Osteocyte (in vitro differentiated cells): ENCODE measurements at places on chromosomes 2 and 18. TPM values are rescaled to one million over a fixed set of nuclear protein-coding genes. Genes with fewer than 3 reads are reported as not detected.

The MAPRE3 gene
- total RNA-seq = 9.4 and 9.5 TPM in 2 replicates

- H3K4me1 ChIP-seq = no peaks in the 10 kb centered on the region
- H3K27me3 ChIP-seq = no peaks in the 10 kb centered on the region
- no peaks in the 10 kb centered on the region for H3K36me3 ChIP-seq
- no peak overlapping the region for H3K27ac ChIP-seq
- no peak for DNase-seq
Observed at GRCh38 chr18:47720741-47721140, 209.7 kb downstream of the SMAD2 start.

The PLCD4 gene
- total RNA-seq = 16.7 and 24.7 TPM in 2 replicates

GRCh38 chr2:234249873-234250272 is 199.4 kb downstream of the SPP2 start:
- no peaks in the 10 kb centered on the region for H3K36me3 ChIP-seq
- peak overlapping the region; percentile 56 for H3K27ac ChIP-seq
- H3K4me3 ChIP-seq = no peak overlapping the region
- no peaks in the 10 kb centered on the region for H3K27me3 ChIP-seq
- peaks cover 57% of the 10 kb centered on the region for H3K4me1 ChIP-seq
- DNase-seq = no peak

- H3K4me1 ChIP-seq = no peaks in the 10 kb centered on the region
- DNase-seq = no peak
- no peaks in the 10 kb centered on the region for H3K27me3 ChIP-seq
- no peak overlapping the region for H3K4me3 ChIP-seq
Observed at GRCh38 chr2:157769856-157770255, 106.3 kb downstream of the ACVR1 start.

The SETBP1 gene
- 69.3 and 80.0 TPM in 2 replicates for total RNA-seq

DNA sequence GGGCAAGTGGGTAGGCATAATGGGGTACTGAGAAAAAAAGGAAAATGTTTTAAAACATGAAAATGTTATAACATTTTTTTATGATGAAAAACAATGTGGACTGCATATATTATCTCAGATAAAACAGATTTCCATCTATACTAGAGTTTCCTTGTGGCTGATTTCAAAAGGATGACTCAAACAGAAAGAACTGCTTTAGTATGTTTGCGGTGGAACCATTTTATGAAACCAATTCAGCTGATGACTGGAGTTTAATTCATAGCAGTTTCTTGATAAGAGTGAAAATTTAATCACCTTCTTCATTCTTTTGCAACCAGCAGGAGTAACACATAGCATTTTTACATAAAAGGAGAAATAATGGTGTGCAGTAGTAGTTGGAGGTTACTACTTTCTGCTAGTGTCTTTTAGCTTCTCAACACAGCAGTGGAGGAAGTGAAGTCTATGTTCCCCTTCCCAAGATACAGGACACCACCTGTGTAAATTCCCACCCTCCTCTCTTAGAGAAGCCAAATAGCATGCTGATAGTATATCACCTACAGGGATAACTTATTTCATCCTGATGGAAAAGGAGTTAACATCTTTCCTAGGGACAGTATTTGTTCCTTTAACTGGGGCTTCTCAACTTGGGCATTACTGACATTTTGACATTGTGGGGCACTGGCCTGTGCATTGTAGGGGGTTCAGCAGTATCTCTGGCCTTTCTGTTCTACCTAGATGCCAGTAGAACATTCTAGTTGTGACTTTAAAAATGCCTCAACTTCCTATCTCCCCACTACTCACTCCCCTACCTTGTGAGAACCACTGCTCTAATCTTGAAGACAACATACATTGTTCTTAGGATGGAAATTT is 29.9 kb downstream of the PELI1 start:
- no peak for DNase-seq
- no peaks in the 10 kb centered on the region for H3K27me3 ChIP-seq
- no peak overlapping the region for H3K4me3 ChIP-seq
- H3K27ac ChIP-seq = peak overlapping the region; percentile 9
- H3K36me3 ChIP-seq = peaks cover 6% of the 10 kb centered on the region
